ENCODE measurements at places on chromosomes 3 and 15. TPM values are rescaled to one million over a fixed set of nuclear protein-coding genes. Genes with fewer than 3 reads are reported as not detected.

The IQSEC1 gene
- total RNA-seq = 28.8 TPM

The LMLN gene
- total RNA-seq = 2.6 TPM

The FHIT gene
- total RNA-seq = 0.22 TPM

The KBTBD12 gene
- total RNA-seq = not detected

The CHMP2B gene
- 12.9 TPM for total RNA-seq

The IQCF5 gene
- not detected for total RNA-seq

Data from lung microvascular endothelial cell (primary cell).